HT1080 (cell line): ENCODE measurements at places on chromosomes 6 and 20.

- DNase-seq: no peak
Observed at GRCh38 chr6:141326925-141327324, 805.8 kb upstream of the GJE1 start.

GRCh38 chr6:121816361-121816760 is 380.9 kb downstream of the GJA1 start:
- DNase-seq: no peak

DNA sequence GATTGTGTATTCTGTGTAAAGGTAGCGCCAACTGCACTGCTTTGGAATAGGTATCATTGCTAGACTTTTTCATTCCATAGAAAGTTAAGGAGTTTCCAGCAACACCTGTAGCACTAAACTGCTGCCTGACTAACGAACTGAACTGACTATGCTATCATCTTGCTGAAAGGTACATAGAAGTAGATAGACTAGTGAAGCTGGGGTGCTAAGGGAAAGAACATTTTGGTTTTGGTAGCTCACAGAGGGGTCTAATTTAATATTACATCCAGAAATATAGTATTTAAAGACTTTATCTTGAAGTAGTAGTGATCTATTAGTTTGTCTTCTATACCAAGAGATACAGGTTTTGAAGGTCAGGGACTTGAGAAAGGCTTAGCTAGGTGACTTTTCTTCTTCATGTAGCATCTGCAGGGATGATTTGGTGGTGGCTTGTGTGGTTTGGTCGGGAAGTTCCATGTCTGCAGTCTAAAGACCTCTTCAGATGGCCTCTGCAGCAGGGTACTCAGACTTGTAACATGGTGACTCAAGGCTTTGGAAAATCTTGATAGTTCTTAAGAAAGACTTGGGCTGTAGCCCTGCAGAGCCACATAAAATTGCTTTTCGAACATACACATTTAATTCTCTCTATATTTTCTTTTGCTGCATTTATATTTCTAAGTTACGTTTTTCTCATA is 10.2 kb downstream of the SENP6 start:
- DNase-seq: no peak

- DNase-seq: no peak
Observed at GRCh38 chr6:130252527-130253237, 29.9 kb upstream of the SAMD3 start.

- DNase-seq: peak; percentile 74
Observed at GRCh38 chr6:19723545-19723944, 113.6 kb upstream of the ID4 start.

DNA sequence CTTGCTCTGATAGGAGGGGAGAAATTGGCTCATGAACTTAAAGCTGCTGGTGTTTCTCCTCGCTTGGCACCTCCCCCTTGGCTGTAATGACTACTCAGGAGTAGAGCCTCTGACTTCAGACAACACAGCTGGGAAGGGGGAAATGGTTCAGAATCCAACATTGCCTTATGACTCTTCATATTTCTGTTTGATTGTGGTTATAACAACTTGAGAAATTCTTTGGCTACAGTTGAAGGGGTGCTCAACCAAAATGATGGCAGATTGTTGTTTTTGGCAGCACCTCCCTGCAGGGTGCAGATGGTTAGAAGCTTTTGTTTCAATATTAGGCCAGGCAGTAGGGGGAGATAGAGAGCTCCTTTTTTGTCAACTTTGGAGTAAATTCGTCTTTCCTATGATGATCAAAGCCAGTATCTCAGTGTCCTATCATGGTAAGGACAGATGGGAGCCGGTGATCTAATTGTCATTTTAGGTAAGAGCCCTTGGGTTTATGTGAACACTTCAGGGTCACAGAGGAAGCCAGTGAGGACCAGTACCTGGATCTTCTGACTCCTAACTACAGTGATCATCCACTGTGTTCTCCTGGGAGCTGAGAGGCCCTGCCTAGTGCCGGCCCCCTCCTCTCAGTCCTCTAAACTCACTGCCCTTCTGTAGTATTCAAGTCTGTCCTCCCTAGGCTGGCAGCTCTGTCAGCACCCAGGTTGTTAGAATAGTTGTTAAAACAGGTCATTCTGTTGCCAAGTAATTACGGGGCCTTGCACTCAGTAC is 39.9 kb downstream of the RPRD1B start:
- peak; percentile 78 for DNase-seq

GRCh38 chr6:106097411-106098231 is 11.5 kb downstream of the PRDM1 start:
- DNase-seq: no peak
